ENCODE measurements at places on chromosomes 12 and 14.

DNA sequence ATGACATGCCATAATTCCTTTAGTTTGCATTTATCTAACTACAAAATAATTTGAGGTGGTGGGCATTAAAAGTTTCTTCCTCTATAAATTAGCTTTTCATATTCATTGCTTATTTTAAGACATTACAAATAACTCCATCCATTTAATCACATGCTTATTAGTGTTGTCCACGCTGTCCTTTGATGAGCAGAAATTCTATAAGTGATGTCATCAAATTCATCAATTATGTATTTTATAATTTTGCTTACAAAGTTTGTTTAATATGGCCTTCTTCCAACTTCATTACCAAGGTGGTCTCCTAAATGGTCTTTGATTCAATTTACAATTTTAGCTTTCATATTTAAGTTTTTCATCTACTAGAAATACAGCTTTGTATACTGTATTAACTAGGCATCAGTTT lies 173.5 kb downstream of the PRKD1 start:
- no peak for DNase-seq

- DNase-seq = no peak
These were observed 153.9 kb downstream of the RAD51B start for GRCh38 chr14:67973436-67973835.

DNA sequence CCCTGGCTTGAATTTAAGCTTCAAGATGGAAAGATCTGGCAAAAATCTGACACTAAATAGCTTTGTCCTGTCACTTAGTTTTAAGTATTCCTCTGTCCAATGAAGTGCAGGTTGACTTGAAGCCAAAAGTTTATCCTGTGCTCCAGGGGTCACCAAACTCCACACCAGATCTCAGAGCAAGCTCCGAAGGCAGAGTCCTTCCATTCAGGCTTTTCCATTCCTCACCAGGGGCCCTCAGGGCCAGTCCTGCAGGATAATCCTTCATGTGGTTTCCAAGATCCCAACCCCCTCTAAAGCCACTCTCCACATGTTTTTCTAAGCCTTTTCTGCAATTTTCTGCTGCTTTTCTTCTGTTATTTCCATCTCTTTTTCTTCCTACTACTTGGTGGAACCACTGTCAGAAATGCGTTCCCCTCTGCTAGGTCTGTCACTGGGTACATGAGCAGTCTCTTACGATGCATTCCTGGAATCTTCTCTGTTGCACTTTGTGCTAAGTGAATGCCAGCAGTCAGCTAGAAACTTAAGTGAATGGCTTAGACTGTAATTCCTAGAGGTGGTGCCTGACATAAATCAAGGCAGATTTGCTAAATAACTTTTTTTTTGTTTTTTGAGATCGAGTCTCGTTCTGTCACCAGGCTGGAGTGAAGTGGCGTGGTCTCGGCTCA lies 251.4 kb downstream of the MSRB3 start:
- no peak for DNase-seq

DNA sequence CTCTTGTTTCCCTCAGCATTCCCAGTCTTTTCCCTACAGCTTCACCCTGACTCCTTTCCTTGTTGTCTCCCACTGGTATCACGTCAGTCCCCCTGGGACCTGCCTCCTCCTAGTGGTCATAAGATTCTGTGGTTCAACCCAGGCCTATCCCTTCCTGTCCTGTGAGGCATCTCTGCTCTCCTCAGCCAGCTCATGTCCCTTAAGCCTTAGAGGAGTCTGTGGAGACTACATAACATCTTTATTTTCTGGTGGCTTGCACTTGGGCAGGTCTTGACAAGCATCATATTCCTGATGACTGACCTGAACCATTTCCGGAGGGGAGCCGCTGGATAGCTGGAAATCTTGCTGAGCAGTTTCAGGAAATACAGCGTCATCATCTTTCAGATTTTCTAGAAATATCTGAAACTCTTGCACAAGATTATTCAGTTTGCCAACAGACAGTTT lies 688 bp downstream of the C12orf71 start:
- peak; percentile 40 for DNase-seq

- DNase-seq = no peak
These were observed 149.9 kb upstream of the FKBP4 start for GRCh38 chr12:2644683-2645405.

- DNase-seq = no peak
These were observed 130.2 kb upstream of the LRFN5 start for GRCh38 chr14:41476526-41476925.

GRCh38 chr12:122867691-122868461 lies 28.0 kb downstream of the VPS37B start:
- peak; percentile 93 for DNase-seq

DNA sequence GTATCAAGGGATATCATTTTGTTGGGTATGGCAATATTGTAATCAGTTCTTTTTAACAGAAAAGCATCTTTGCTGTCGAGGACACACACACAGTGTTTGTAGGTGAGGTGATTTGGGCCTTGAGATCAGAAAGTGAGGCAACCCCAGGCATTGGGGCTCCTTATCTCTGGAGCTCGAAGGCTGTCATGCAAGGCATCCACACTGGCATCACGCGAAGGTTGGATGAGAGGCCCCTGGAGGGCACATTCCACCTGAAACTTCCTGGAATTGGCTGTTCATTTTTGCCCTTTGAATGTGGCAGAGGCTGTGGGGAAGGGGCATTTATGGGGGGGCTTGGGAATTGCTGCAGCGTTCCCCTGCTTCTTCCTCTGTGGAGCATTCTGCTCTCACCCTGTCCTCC lies 45.5 kb downstream of the IL31 start:
- no peak for DNase-seq

DNA sequence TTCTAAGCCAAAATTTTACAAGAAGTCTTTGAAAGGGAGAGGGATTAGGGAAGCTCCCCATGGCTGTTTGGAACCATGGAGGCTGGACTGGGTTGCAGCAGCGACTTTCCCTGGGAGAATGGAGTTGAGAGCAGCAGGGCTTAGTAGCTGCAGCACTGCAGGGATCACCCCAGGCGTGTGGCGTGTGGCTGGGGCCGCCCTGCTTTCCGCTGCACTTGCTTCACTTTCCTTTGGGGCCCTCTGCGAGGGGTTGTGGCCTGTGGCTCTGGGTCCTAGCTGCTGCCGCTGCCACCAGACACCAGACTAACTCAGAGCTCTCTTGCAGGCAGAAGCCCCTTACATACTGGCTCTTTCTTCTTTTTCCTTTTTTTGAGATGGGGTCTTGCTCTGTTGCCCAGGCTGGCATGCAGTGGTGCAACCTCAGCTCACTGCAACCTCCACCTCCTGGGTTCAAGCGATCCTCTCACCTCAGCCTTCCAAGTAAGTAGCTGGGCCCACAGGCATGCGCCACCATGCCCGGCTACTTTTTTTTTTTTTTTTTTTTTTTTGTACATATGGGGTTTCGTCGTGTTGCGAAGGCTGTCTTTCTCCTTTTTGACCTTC lies 25.4 kb downstream of the CCDC62 start:
- peak; percentile 27 for DNase-seq

DNA sequence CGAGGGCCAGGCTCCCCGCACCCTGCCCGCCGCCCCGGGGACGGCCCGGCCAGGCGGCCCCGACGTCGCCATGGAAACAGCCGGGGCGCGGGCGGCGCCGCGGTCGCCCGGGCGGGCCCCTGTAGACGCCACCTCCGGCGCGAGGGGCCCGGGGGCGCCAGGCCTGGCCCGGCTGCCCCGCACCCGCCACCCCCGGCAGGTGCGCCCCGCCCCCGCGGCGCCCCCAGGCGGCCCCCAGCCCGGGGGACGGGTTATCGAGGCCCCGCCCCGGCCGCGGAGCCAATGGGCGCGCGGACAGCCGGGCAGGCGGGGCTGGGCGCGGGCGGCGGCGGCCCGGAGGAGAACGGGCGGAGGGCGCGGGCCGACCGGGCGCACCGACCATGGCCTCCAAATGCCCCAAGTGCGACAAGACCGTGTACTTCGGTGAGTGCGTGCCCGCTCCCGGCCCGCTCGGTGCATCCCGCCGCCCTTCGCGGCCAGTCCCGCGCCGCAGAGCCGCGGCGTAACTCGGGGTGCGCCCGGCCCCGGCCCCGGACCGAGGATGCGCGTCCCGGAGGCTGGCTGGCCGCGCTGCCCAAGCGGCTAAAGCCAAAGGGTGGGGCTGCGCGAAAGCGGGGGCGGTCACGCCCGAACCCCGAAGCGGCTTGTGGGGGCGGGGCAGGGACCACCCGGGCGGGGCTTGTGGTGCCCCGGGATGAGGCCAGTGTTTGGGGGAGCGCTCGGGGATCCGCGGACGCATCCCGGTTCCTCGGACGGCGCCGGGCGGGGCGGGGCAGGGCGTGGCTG lies at the start of gene CRIP2:
CRIP2 (plus strand) TSS at position 339 of the 786 bp plus-strand sequence; CDS start at position 381, 42 bp downstream.
- peak; percentile 99 for DNase-seq

GRCh38 chr12:32508626-32509025 lies 109.3 kb downstream of the FGD4 start:
- no peak for DNase-seq

- peak; percentile 89 for DNase-seq
These were observed 51.8 kb downstream of the PRIMA1 start for GRCh38 chr14:93736378-93737014.

GRCh38 chr14:87600240-87600639 lies 392.7 kb downstream of the GALC start:
- no peak for DNase-seq

DNA sequence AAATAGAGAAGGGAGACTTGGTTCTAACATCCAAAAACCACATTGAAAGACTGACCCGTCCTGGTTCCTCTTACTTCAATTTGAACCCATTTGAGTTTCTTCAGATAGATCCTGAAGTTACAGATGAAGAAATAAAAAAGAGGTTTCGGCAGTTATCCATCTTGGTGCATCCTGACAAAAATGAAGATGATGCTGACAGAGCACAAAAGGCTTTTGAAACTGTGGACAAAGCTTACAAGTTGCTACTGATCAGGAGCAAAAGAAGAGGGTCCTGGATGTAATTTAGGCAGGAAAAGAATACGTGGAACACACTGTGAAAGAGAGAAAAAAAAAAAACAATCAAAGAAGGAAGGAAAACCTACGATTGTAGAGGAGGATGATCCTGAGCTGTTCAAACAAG lies 25.4 kb upstream of the NFKBIA start:
- no peak for DNase-seq

DNA sequence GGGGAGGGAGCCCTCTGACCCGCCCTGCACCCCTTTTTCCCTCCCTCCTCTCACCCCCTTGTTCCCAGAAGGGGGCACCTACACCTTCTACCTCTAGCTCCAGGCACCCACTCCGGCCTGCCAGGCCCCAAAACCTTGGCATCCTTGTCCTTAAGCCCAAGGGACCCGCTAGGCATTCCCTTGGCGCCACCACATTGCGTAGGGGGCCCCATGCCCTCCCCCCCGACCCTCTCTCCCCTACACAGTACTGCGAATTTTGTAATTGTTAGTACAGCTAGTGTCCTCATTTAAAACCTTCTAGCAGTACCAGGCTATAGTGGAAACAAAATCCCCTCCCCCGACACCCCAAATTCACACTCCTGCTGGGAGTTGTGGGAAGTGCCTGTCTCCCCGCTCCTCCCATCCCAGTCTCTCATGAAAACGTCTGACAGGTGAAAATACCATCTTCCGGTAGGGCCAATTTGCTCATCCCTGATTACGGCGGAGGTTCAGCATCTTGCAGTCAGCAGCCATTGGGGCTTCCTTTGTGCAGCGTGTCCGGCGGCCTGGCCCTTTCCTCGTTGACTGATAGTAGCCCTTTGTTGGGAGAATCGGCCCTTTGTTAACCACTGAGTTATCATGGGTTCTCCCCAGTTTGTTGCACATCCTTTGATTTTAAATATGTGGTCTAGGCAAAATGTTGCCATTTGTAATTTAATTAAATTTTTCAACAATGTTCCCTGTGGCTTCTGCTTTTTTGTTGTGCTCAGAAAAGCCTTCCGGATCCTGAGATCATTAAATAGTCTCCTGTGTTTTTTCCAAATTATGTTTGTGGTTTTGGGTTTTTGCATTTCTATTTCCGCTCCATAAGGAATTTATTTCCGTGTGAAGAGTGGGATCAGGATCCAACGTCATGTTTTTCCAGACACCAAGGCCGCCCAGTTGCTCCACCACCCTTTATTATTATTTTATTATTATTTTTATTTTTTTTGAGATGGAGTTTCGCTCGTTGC lies 7.9 kb upstream of the CEP170B start:
- DNase-seq = peak; percentile 75

GRCh38 chr12:132608231-132609171 lies 1.9 kb downstream of the LRCOL1 start:
- DNase-seq = no peak

DNA sequence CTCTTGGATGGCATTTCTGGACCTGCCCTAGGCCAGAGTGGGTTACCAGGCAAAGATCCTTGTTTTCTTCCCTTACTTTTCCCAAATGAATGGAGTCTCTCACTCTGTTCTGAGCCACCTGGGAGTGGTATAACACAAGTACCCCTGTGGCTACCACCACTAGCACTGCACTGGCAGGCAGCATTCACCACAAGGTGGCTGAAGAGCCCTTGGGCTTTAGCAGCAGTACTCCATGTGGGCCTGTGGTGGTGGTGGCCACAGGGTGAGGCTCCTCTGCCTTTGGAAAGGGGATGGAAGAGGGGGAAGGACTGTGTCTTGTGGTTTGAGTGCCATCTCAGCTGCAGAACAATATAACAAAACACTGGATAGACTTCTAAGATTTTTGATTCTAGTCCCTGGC lies 38.1 kb upstream of the LMNTD1 start:
- no peak for DNase-seq

GRCh38 chr14:102097441-102098135 lies 10.7 kb upstream of the HSP90AA1 start:
- DNase-seq = no peak

DNA sequence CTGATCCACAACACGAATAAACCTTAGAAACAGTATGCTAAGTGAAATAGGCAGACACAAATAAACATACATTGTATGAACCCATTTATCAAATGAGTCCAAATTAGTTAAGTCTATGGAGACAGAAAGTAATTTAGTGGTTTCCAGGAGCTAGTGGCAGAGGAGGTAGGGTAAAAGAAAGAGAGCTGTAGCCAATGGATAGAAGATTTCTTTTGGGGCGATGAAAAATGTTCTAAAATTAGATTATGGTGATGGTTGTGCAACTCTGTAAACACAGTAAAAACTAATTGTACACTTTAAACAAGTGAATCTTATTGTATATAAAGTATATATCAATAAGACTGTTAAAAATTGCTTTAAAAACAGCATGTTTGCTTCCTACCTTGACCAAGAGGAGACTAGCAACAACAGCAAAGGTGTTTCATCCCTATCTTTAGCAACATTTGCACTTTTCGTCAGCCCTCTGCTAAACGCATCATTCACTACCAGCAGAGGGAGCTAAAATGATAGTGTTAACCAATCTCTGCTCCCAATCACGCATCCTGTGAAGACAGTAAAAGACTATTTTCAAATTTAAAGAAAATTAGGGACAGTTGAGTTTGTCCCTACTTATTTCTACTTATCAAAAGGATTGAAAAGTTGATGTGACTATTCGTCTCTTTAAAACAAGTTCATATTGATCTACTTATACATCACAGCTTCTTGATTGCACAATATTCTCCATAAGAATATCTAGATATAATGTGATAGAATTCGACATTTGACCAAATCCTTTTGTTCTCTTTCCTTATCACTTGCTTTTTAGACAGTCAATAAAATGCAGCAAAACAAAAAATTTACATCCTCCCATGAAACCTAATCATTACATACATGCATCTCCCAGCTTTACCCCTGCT lies 24.0 kb upstream of the LGR5 start:
- DNase-seq = peak; percentile 61

GRCh38 chr12:85823436-85824180 lies 12.6 kb downstream of the RASSF9 start:
- DNase-seq = no peak
